Lung microvascular endothelial cell (primary cell): ENCODE measurements at places on chromosomes 11 and 22. TPM values are rescaled to one million over a fixed set of nuclear protein-coding genes. Genes with fewer than 3 reads are reported as not detected.

DNA sequence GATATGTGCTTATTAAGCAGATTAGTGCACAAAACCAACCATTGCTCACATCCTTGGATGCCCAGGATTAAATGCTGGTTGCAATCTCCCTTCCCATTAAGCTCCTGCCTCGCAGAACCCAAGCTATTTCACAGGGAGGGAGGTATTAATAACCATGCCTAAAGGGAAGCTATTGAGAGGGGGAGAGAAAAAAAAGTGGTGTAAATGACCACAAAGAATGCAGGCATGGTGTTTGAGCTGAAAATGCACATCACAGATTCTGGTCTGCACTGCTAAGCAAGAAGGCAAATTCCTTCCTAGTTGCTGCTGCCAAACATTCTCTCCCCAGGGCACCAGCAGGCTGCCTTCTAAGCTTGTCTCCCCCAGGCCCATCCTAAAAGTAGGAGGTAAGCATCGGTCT, 92.0 kb upstream of the ISX start:
- DNase-seq = no peak

DNA sequence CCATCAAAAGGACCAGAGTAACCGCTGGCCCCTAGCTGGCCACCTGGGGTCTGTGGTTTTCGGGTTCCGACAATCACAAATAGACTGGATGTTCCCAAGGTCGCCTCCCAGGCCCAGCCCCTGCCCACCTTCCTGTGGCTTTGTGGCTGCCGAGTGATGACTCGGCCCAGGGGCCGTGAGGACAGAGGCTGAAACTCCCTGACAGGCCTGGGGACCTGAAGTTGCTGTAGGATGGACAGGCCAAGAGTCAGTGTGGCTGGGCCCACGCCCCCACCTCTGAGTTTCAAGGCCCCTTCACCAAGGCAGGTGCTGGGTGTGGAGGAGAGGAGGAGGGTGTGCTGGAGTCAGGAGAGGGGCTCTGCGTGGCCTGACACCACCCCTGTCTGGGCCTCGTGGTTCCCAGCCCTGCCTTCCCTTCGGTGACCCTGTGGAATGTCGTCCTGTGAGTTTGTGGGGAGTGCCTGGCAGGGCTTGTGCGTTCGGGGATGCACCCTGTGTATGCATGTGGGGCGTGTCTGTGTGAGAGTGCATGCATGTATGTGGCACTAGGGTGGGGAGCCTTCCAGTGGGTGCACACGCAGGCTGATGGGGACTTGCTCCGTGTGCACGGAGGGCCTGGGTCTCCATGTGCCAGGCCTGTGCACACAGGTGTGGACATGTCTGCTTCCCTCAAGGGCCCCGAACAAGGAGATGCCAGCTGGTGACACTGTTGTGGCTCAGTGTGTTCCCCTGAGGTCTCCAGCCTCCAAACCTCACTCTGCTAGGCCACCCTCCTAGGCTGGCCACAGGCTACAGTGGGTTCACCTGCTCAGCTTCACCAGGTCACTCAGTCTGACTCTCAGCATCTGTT, 8.4 kb upstream of the MGAT3 start:
- no peak for DNase-seq

DNA sequence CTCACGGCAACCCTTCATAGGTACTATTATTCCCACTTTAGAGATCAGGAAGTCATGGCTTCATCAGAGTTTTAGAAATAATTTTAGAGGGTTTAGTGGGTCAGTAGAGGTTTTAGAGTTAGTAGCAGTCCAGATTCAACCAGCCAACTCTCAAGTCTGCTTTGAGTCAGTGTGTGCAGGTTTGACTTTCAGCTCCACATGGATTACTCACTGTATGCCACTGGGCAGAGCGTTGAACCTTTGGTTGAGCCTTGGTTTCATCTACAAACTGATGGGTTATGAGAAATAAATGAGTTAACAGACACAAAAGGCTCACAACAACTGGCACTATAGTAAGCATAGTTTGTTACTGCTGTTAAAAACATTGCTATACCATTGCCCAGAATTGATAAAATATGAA, 19.0 kb upstream of the TP53AIP1 start:
- DNase-seq = no peak

Gene APOA5
- not detected in 2 replicates for total RNA-seq

DNA sequence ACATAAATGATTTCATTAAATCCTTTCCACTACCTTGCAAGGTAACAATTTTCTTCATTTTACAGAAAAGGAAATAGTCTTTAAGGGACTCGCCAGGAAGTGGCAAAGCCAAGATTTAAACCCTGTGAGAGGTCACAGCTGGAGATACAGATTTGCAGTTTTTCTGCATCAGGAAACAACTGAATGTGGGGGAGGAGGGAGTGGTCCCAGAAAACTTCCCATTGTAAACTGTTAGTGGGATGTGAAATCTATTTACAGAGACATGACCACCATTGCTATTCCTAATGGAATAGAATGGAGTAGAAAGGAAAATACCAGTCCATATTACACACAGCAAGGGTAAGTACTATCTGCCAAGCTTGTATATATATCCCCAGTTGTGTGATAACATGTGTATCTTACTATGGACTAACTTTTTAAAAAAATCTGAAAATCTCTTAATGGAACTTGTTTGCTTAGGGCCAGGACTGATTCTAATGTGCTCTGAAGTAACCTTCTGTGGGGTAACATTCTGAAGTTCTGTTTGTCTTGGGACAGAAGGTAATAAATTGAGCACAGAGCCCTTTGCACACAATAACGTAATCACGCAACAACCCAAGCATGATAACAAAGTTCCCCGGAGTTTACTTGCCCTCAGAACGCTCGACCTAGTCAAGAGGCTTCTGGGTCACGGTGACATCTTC, 10.9 kb upstream of the TSKU start:
- no peak for DNase-seq

DNA sequence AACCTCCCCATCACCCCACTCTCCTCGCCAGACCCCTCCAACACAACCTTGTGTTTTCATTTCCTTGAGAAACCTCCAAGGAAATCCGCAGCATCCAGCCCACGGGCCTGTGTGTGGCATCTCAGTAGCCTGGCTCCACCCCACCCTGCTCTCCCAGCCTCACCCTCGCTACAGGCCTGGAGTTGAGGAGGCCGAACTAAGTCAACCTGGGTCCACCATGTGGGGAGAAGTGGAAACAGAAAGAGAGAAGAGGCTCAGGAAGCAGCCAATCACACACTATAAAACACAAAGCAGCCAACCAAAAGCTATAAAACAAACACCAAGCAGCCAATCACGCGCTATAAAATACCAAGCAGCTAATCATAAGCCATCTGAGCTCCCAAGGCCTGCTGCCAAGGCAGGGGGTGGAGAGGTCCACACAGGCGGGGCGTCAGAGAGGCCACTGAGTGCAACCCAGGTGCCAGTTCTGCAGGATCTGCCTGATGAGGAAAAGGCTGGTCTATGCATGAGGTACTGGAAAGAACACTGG, 72.0 kb downstream of the MICAL3 start:
- no peak for DNase-seq

GRCh38 chr11:96658436-96658835, 268.6 kb downstream of the JRKL start:
- DNase-seq = no peak

- DNase-seq = no peak
Measured at GRCh38 chr11:57674251-57674650, 6.3 kb downstream of the ZDHHC5 start.

Gene DAGLA
- total RNA-seq = 1.5 and 3.0 TPM in 2 replicates

- no peak for DNase-seq
Measured at GRCh38 chr22:23219822-23220484, 39.6 kb downstream of the BCR start.

Gene NXPE1
- total RNA-seq = not detected in 2 replicates

Gene TLCD5
- total RNA-seq = 3.3 and 6.3 TPM in 2 replicates

DNA sequence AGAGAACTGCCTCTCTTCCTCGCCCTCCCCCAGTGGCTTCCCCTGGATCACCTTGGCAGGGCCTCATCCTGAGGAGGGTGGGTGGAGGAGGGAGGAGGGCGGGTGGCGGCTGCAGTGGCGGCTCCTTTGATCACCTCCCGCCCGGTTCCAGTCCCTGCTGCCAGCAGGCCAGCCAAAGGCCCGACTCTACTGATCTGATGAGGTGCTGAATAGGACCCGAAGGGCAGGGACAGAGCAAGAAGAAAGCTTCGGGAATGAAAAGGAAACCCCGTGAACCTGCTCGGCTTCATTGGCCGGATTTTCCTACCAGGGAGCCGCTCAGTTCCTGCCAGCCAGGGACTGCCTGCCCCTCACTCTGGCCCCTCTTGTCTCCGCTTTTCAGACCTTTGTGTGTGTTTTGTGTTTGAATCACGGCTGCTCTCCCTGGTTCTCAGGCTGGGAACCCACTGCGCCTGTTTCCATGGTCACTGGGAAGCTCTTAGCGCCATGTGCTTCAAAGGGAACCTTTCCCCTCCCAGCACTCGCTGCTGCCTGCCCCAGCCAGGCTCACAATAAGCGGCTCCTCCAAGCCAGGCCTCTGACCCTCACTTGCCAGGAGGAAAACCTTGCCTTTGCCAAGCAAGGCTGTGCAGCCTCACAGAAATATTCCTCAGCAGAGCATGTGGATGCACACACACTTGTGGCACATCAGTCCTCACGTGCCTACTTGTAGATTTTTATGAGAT, 56.8 kb downstream of the C22orf31 start:
- peak; percentile 46 for DNase-seq

DNA sequence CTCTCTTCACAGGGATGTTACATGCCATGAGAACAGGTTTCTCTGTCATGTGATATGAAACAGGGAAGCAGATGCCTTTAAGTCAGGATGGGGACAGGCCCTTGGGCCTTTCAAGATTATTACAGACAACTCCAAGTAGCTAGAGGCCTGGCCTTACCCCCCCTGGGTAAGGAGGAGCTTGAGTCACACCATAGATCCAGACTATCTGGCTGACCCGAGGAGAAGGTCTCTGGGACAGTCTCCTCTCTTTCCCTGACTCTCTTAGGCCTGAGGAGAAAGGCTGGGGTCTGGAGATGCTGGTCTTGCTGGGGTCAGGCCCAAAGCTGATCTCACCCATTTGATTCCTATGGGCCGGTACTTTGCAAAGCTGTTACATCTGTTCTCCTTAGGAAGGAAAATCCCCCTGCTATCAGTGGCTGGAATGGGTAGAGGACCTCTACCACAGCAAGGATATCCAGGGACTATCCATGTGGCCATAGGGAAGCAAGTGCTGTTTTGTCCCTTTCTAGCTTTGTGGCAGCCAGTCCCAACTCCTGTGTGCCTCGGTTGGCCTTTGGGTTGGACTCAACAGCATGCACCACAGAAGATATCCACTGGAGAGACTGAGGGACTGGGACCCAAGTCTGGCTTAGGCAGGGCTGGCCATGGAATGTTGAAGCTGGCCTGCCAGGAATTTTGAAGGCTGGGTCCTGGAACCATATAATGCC, 25.2 kb downstream of the RELT start:
- no peak for DNase-seq

GRCh38 chr11:2515401-2516275, 70.8 kb downstream of the KCNQ1 start:
- no peak for DNase-seq

- peak; percentile 70 for DNase-seq
Measured at GRCh38 chr11:48169717-48170116, 46.9 kb upstream of the OR4B1 start.

DNA sequence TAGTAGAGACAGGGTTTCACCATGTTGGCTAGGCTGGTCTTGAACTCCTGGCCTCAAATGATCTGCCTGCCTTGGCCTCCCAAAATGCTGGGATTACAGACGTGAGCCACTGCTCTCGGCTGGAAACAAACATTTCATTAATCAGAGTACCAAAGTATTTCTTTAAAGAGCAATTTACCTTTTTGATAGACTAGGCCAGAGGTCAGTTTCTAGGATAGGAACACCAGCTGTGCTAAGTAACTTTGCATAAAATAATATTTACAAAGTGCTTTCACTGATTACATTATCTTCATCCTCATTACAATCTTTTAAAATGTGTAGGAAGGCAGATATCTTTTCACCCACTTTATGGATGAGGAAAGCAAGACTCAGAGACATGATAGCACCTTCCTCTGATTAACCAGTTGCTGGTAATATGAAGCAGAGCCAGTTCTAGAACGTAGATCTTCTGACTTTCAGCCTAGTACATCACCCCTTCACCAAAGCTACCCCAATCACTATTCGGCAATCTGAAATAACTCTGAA, 355.2 kb downstream of the SOX6 start:
- no peak for DNase-seq

- peak; percentile 80 for DNase-seq
Measured at GRCh38 chr11:12088047-12088481, 22.3 kb upstream of the MICAL2 start.

Gene UPK2
- total RNA-seq = not detected in 2 replicates
